Cerebellar nuclear complex (tissue), 1 donor: ENCODE measurements at places on chromosomes 3 and 15.

DNA sequence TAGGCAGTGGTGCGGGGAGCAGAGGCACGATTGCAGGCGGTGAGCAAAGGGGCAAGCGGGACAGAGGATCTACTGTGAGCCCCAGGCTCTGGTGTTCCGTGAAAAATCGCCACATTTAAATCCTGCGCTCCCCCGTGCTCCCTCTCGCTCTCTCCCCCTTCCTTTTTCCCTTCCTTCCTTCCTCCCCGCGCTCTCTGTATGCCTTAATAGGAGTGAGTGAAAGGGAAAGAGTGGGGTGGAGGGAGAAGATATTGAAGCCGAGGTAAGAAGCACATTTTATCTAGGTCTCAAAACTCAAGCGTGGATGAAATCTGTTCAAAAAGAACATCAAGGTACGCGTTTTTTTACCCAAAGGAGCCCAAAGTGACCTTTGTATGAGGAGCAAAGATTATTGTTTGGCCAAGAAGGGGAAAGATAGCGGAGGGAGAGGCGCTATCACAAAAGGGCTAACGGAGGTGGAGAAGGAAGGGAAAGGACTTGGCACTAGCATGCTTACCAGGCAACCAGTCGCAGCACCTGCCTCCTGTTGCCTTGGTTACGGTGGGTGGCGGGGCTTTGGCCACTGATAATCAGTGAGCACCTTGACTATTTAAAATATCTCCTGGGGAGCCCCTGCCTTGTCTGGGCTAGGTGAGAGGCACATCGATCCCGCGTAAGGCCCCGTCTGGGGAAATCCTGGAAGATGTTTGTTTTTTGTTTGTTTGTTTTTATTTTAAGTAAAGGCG, 14.9 kb upstream of the AEN start:
- DNase-seq = peak; percentile 15

- DNase-seq = no peak
These were observed 20.2 kb upstream of the SLC41A3 start for GRCh38 chr3:126104028-126104635.

DNA sequence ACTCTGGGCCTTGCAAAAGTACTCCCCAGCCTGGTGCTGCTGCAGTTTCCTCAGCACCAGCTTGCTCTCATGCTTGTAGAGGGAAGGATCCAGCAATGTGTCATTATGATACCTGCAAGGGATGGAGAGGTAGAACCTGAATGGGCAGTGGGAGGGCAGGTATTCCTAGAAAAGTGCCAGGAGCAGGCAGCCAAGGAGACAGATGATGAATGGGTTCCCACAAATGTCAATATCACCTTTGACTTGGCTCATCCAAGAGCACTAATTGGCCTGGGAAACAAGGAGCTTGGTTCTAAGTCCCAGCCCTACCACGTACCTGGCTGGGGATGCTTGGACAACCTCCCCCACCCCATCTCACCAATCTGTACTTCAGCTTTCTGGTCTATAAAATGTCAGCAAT, 9.4 kb downstream of the CILP start:
- DNase-seq = no peak

DNA sequence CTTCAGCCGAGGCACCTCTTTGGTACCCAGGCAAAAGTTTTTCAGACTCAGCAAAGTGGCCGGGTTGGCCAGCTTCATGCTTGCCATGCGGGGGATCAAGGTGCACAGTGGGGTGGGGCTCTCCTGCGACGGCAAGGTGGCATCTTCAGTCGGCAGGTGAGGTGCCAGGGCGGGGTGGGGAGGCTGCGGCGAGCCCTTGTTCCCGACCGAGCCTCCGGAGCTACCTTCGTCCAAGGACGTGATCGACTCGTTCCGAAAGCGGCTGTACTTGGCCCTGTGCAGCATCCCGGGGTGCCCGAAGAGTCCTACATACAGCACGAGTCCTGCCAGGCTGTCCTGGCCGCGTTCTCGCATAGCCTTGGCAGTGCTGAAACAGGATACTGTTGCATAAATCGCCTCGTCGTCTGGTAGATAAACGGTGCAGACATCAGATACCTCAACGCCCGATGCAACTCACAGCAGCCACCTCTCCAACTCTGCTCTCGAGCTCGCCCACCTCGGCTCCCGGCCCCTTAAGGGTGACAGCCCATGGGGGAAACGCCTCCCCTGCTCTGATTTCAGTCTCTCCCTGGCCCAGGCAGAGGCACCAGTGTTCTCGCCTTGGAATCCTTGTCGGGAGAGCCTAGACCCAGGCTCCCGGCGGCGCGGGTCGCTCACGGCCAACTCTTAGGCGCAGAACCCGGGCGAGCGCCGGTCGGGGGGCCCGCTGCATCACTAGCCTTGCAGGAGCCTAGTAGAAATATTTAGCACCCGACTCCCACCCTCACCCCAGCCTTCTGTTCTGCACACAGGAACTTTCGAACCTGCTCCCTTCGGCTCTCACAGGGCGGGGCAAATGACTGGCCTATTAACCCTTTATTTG, 826 bp downstream of the SHC4 start:
- DNase-seq = no peak

DNA sequence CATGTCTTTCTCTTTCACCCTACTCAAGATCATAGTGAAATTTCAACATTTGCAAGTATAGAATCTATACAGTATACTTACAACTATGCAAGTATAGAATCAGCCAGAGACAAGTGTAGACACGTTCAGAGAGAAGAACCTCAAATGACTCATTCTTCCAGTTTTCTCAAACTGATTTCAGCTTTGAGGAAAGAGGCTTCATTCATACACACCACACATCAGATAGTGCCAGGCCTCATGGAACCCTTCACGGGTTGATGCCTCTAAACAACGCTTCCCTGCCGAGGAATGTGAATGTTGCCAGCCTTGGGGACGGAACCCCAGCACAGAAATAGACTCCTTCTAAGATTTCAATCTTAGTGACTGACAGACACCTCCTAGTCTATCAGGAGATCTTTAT, 135.7 kb downstream of the FOXP1 start:
- DNase-seq = no peak

GRCh38 chr3:46874430-46874829, 3.1 kb upstream of the PTH1R start:
- DNase-seq = no peak

- no peak for DNase-seq
These were observed 138.5 kb upstream of the CCDC54 start for GRCh38 chr3:107238787-107239186.

DNA sequence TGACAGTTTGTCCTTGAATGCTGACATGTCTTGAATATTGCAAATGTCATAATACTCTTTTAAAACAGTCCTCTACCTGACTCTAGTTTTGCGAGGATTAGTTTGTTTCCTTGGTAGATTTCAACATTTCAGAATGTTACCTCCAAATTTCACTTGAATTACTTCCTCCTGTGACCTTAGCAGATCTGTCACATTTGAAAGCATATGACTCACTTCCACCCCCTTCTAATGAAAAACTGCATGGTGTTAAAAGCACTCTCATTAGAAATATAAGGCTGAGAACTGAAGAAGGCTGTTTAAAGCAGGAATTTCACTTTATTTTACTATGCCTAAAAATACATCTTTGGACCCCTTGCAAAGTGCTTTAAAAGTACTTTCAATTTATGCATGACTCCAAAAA, 598.7 kb upstream of the TGFBR2 start:
- no peak for DNase-seq

- DNase-seq = no peak
These were observed 900.1 kb downstream of the ROBO1 start for GRCh38 chr3:78867409-78868372.
